ENCODE measurements at places on chromosomes 4 and X. TPM values are rescaled to one million over a fixed set of nuclear protein-coding genes. Genes with fewer than 3 reads are reported as not detected.

The PAGE2 gene
- not detected for total RNA-seq

The TRPC3 gene
- total RNA-seq: not detected

The WWC2 gene
- 0.19 TPM for total RNA-seq

The CXCL5 gene
- not detected for total RNA-seq

The ARMCX2 gene
- 25.6 TPM for total RNA-seq

The GABRQ gene
- not detected for total RNA-seq

The PDZD4 gene
- total RNA-seq: 0.15 TPM

The RBM47 gene
- total RNA-seq: 43.0 TPM

The TAF7L gene
- total RNA-seq: not detected

- DNase-seq: no peak
Observed at GRCh38 chr4:1715002-1715758, 3.1 kb upstream of the SLBP start.

DNA sequence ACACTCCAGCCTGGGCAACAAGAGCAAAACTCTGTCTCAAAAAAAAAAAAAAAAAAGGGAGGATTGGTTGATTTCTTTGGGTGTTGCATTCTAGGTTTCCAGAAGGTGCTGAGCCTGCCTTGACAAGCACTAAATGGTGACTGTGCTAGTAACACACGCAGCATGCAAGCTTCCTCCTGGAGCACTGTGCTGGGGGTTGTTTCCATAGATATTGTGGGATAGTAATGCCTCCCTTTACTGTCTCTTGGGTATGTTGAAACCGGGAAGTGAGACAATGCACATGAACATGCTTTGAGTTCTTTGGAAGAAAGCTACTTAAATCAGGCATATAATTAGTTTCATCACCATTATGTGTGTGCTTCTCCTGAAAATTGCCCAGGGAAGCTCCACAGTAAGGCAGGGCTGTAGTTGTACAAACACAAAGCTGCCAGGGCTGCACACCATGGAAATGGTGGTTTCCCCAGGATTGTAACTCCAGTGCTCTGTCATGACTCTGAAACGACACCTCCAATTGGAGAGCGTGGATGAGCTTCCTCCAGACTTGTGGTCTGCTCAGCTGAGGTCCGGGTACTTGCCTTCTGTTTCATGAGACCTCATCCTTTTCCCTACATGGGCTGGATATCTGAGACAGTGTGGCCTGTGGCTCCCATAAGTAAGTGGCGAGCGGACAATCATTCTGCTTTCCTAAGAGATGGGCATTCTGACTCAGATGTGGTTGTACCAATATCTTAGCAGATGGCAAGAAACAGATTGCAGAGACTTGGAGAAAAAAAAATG is 31.5 kb upstream of the STOX2 start:
- no peak for DNase-seq

DNA sequence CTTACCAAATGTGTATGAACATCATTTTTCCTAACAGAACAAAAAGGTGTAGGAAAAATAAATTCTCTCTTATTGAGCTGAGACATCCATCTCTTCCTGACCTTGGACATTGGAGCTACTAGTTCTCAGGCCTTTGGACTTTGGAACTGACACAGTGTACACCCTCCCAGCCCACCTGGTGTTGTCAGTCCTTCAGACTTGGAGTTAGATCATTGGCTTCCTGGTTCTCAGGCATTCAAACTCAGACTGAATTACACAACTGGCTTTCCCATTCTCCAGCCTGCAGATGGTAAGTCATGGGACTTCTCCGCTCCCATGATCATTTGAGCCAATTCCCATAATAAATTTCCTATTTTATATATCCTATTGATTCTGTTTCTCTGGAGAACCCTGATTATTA is 84.8 kb upstream of the EDNRA start:
- no peak for DNase-seq

DNA sequence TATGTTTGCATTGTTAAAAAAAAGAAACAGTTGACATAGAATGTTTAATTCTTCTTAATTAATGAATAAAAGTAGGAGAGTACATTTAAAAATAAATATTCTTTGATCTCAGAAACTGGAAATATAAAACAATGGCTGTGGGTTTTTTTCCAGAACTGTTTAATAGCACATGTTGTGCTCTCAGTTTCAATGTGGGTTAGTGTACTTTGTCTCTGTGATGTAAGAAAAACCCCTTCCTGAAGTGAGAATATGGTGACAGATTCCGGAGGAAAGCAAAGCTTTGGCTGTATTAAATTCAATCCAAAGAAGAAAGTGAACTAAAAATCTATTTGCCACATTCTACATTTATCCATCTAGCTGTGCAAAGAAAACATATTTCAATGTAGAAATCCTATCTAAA is 261.9 kb upstream of the ADGRL3 start:
- no peak for DNase-seq

GRCh38 chr4:146407669-146408084 is 114.1 kb downstream of the SLC10A7 start:
- no peak for DNase-seq

- DNase-seq: no peak
Observed at GRCh38 chr4:79227860-79228259, 98.0 kb downstream of the NAA11 start.

- DNase-seq: no peak
Observed at GRCh38 chrX:49727847-49728246, 32.1 kb upstream of the PAGE1 start.

DNA sequence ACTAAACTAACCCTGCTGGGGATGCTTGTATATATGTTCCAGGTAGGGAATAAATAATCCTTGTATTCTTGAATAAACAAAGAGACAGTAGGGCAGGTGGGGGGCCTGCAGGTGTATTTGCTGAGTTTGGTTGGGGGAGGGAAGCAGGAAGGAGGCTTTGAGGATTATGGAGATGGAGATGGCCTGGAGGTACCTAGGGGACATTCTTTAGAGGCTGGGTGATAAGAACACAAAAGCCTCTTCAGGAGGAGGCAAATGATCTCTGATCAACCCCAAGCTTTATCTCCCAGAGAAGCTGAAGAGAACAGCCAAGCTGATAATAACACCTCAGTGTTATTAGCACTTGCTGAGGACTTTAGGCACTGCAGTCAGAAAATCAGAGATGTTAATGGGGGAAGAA is 187.7 kb downstream of the MGST2 start:
- DNase-seq: no peak

DNA sequence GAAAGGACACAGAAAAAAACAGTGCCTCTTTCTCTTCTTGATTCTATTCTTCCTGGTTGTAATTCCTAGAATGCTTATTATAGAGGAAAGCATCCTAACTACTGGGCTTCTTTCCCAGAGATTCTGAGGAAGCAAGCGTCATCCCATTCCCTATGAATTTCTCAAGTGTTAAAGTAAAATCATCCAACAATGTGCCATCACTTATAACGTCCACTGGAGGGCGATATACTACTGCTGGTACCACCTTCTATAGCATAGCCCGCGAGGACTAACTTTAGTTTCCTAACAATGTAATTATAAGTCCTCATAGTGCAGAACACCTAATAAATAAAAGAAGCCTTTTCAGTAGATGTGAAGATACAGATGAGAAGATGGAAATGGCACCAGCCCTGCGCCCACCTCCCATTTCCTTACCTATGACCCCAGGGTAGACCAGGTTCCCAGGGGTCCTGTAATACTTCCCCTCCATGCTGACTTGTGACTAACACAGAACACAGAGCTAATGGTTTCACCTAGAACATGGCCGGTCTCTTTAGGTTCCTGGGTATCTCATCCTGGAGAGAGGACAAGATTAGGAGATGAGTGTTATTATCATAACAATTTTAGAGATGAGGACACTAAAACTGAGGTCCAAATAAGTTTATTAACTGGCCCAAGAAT is 4.2 kb downstream of the CENPVL3 start:
- no peak for DNase-seq

- no peak for DNase-seq
Observed at GRCh38 chr4:134628066-134628465, 426.5 kb upstream of the PABPC4L start.

- DNase-seq: no peak
Observed at GRCh38 chr4:111127841-111128240, 505.0 kb upstream of the PITX2 start.
